ENCODE measurements at places on chromosomes 2 and 18.

DNA sequence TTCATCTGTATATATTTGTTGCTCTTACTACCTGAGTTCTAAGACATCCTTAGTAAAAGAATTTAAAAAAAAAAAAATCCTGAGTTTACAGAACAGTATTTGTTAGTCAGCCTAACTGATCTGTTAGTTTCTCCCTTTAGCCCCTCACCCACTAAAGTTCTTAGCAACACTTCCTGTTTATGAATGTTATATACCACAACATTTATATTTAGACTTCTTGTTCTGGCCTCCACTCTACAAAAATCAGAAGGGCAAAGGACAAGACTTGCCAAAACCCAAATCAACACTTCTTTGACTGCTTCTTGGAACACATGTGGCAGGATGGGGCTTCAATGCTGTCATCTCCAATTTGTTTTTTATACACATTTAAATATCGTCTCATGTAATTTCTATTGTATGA is 71.1 kb downstream of the MGAT5 start:
- DNase-seq: peak; percentile 68

GRCh38 chr2:208320686-208321085 is 54.6 kb downstream of the PIKFYVE start:
- peak; percentile 57 for DNase-seq

- no peak for DNase-seq
Observed at GRCh38 chr2:142294225-142294624, 163.4 kb upstream of the LRP1B start.

DNA sequence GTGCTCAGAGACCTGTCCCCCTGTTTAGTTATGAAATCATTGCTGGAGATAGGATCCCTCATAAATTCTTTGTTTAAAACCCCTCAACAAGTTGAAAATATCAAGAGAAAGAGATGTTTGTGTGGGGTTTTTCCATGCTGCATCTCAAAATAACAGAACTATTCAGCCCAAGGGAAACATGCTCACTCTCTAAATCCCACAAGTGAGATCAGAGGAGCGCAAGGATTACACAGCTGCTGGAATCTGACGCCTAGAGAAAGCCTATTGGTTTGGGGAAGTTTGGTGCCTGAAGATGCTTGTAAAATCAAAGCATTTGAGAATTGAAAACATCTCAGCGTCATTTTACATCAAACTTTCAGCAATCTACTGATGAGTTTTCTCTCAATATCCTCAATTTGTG is 7.9 kb downstream of the FSHR start:
- no peak for DNase-seq

- DNase-seq: no peak
Observed at GRCh38 chr2:201831469-201831868, 25.1 kb downstream of the CDK15 start.

- DNase-seq: no peak
Observed at GRCh38 chr2:167183931-167184330, 295.7 kb downstream of the XIRP2 start.

- no peak for DNase-seq
Observed at GRCh38 chr2:127140538-127140937, 33.6 kb upstream of the BIN1 start.

DNA sequence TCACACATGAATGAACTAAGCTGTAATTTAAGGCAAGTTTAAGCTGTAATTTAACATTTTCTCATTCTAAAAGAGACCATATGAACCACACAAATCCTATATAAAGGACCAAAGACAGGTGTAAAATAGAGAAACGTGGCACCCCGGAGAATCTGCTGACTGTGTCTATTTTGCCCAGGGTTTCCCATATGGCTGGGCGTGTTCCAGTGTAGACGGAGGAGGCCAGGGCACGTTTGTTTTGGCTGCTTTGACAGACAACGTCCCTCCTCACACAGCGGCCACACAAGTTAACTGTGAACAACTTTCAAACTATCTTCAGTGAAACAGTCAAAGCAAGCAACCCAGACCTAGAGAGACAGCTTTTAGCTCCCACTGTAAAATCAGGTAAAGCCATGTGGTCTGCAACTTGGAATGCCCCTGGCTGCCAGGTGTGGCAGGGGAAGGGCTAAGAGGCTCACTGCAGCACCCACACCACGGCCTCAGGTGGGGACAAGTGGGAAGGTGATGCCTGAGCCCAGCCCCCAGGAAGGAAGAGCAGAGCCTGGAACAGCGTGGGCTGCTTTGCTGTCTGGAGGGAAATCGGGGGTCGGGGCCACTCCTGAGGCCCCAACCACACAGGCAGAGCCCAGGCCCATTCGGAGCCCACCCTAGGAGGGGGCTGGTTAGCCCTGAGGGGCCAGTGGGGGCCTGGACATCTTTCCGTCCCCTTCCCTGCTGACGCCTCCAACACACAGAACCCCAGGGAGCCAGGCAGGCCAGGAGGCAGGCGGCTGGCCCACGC is 40.7 kb downstream of the SLC66A2 start:
- DNase-seq: no peak

GRCh38 chr2:142875652-142876051 is 1.8 kb upstream of the KYNU start:
- no peak for DNase-seq

DNA sequence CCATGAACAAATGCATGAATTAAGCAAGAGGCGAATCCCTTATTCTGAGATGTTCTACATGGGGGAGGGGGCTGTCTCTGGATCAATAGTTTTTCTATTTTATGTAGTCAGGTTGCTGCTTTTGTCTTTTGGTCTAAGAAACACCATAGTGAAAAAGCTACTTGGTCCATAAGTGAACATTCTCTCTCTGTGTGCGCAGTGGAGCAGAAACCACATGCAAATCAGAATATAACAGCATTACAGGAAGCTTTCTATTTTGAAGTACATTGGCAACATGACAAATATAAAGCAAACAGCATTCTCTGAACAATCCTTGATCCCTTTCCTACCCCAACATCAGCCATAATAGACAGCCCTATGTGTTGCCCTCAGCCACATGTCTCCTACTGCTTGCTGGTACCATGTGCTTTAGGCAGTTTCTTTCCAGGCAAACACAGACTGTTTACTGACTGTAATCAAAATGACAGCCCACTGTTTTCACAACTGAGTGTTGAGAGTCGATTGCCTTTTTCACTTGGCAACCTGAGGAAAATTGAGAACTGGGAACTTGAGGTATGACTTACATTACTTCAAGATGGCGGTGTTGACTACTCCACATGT is 10.6 kb downstream of the SCN3A start:
- peak; percentile 89 for DNase-seq

DNA sequence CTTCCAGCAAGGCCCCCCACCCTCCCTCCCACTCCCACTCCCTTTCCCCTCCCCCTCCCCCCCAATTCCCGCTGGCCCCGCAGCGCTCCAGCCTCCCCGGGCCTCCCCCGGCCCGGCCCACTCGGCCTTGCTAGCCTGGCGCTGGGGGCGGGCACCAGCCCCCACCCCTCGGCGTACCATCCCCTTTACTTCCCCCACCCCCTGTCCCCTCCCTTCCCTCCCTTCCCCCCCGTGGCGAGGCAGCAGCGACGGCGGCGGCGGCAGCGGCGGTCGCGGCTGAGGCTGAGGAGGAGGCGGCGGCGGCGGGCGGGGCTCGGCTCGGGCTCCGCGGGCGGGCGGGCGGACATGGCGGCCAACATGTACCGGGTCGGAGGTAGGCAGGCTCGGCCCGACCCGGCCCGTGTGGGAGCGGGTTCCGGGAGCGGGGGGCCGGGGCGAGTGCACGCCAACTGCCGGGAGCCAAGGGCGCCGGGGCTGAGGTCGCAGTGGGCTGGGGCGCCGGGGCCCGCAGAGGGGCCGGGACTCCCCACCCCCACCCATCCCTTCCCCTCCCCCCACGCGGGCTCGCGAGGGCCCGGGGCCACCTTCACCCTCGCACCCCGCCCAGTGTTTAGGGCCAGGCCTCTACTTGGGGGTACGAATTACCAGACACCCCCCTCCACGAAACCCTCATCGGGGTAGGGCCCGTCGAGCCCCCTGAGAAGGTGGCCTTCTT is at the start of gene MTA3:
TSS of gene MTA3 (plus strand) at position 232 of the 715 bp plus-strand sequence. CDS start at position 346, 114 bp downstream.
- DNase-seq: peak; percentile 53

DNA sequence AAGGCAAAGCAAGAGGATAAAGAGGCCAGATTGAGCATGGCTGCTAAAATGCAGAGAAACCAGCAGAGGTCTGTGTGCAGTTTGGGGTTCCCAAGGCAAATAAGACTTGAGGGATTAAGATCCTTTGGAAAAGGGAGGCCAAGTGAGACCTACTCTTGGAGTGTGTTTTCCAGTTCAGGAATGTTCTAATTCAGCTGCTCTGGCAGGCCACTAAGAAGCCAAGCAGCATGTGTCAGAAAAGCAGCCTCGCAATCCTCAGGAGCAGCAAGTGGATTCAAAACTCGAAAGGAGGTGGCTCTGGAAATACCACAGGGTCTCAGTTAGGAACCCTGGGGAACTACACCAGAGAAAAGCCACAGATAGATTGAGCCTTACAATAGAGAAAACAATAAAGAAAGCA is 569.2 kb downstream of the METTL4 start:
- DNase-seq: no peak

DNA sequence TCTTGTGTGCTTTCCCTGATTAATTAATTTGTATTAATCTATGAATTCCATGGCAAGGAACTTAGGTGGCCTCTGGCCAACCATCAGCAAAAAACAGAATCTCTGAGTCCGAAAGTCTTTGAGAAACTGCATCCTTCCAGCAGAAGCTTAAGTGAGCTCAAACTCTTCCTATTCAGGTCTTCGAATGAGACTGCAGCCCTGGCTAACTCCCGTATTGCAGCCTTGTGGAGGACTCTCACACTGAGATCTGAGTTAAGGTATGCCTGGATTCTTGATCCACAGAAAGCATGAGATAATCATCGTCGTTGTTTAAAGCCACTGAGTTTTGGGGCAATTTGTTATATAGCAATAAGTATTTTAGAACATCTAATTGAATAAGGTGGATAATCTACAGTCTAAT is 1143.9 kb upstream of the NXPH2 start:
- DNase-seq: no peak

DNA sequence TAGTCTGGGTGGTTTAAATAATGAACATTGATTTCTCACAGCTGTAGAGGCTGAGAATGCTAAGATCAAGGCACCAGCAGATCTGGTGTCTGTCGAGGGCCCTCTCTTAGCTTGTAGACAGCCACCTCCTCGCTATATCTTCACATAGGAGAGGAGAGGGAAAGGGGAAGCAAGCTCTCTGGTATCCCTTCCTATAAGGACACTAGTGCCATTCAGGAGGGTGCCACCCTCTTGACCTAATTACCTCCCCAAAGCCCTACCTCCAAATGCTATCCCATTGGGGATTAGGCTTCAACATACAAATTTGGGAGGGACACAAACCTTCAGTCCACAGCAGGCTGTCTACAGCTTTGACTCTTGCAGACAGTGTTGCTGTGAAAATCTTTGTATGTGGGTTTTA is 76.7 kb downstream of the BOLA3 start:
- no peak for DNase-seq

GRCh38 chr18:617970-618504 is 21.2 kb downstream of the CLUL1 start:
- DNase-seq: no peak

DNA sequence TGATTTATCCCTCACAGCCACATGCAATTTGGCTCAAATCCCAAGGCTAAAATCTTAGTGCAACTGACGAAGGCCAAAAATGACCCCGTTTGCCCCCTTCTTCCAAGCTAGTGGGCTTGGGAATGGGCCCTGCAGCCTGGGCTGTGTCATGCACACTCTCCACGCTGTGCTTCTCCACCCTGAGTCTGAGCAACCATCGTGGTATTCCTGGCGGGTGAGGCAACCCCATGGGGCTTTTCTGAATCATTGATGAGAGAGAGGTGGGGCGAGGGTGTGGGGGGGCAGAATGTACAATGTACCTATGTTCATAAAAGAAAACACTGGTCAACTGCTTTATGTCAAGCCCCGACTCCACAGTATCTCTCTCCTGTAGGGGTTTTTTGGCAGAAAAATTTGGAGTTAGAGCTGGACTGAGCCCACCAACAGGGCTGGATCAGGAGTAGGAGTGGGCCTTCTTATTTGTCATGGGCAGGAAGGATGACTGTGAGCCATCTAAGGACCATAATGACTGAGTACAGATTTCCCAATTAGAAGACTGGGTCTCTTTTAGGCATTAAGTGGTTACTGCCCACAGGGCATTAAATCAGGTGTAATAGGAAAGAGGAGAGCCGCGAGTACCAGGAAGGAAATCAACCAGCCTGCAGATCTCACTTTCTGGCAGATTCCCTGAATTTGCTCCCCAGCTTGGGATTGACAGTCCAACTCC is 8.9 kb downstream of the SULT1C2 start:
- no peak for DNase-seq

- peak; percentile 89 for DNase-seq
Observed at GRCh38 chr2:70141212-70141901, 49.5 kb downstream of the C2orf42 start.

DNA sequence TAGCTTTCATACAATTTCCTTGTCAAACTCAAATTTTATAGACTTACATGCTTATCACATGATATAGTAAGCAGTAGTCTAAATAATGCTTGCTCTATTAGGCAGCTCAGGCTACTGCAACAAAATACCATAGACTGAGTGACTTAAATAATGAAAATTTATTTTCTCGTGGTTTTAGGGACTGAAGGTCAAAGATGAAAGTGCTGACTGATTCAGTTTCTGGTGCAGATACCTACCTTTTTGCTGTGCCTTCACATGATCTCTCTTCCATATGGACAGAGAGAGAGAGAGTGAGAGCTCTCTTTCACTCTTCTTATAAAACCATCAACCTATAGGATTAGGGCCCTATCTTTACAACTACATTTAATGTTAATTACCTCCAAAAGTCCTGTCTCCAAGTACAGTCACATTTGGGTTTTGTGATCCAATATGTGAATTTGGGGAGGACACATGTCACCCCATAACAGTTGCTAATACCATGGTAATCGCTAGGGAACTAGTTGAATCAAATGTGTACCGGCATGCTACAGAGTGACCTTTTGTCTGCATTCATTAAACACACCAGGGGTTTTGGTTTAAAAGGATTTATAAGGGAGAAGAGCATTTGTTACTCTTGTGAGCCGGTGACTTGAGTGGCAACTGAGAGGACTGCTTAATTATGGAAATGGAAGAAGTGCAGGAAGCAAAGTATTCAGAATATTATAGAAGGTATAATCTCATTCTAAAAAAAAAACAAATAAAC is 723.4 kb upstream of the LRRTM4 start:
- no peak for DNase-seq

DNA sequence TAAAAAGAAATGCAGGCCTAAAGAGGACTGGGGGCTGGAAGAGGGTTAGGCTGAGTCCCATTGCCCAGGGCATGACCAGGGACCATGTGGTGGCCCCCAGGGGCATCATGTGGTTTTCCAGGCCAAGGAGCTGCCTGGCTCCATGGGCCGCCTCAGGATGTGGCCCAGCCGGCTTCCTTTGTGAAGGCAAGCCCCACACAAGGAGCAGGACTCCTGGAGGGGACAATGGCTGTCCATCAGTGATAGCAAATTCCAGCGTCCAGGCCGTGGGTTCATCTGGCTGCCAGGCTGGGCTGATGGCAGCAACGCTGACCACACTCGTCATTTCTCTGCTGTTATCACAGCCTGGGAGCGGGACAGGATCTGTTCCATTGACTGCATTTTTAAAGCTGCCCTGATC is 82.5 kb downstream of the GBX2 start:
- no peak for DNase-seq

DNA sequence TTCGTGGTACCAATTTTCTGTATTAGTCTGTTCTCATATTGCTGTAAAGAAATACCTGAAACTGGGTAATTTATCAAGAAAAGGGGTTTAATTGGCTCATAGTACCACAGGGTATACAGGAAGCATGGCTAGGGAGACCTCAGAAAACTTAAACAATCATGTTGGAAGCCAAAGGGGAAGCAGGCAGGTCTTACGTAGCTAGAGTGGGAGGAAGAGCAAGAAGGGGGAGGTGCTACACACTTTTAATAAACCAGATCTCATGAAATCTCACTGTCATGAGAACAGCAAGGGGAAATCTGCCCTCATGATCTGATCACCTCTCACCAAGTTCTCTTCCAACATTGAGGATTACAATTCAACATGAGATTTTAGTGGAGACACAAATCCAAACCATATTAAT is 226.8 kb upstream of the TPO start:
- DNase-seq: no peak

All from NAMALWA (cell line).